ENCODE measurements at places on chromosomes 7 and 10.

DNA sequence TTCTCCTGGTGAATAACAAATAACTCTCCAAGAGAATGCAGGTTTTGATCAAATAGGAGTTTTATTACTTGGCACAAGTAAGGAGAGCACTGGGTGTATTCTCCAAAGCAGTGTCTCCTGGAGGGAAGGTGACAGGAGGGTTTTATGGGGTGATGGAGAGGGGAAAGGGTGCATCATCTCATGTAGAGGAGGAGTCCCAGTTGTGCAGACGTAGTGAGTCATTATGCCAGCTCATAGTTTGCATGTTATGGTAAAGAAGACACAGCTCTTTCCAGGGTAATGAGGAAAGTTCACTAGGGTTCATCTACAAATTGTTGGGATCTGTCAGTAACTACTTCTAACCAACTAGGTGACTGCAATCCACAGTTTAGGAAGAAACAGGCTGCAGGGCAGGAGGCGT is 347.9 kb upstream of the MEOX2 start:
- no peak for DNase-seq

DNA sequence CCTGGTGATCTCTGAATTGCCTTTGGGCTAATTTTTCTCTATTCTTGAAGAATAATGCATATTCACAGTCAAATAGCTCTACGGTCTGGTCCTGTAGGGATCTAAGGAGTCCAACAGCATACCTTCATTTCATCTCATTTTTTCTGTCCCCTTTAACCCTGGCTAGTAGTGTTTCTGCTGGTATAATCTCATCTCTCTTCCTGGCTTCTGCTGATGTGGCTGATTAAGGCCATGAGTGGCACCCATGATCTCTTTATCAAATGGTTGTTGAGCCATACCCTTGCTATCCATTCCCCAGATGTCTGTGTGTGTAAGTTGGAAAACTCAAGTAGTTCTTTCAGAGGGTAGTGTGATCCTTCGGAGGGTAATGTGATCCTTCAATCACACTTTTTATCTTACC is 119.5 kb downstream of the MARCHF5 start:
- no peak for DNase-seq

DNA sequence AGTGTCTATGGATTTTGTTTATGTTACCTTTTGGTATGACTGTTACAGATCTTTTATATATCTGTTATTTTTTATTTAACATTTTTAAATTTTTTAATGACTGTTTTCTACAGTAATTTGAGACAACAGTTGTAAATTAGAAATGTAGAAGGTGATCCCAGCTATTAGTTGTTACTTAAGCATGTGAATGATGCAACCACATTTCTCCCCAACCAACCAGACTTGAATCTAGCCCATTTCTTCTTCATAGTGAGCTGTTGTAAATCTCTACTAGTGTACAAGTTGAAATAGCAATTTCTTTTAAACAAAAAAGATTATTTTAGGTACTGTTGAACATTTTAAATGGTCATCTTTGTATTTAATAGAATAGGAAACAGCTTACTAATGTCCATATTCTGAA is 18.0 kb downstream of the TMEM106B start:
- DNase-seq = no peak

GRCh38 chr10:101513733-101514132 is 74.3 kb downstream of the POLL start:
- DNase-seq = no peak

GRCh38 chr7:98539865-98540264 is 77.2 kb upstream of the NPTX2 start:
- no peak for DNase-seq

GRCh38 chr10:126661841-126662515 is 8.5 kb downstream of the C10orf90 start:
- DNase-seq = no peak

- no peak for DNase-seq
Measured at GRCh38 chr10:103198648-103199047, 5.6 kb upstream of the NT5C2 start.

DNA sequence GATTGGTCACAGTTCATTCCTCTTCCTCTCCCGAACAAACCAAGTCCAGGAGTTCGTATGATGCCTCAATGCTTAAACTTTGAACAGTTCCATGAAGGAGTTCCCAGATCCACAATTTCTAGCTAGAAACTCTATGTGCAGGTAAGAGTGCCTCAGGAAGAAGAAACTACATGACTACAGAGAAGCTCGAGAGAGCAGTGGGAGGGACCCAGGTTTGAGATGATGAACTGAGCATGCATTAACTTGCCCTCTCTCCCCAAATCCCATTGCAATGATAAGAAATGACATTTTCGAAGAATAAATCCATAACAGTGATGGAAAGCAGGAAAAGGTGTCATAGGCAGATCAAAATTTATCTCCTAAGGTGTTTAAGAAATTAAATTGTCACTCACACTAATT is 140.6 kb upstream of the JCAD start:
- no peak for DNase-seq

DNA sequence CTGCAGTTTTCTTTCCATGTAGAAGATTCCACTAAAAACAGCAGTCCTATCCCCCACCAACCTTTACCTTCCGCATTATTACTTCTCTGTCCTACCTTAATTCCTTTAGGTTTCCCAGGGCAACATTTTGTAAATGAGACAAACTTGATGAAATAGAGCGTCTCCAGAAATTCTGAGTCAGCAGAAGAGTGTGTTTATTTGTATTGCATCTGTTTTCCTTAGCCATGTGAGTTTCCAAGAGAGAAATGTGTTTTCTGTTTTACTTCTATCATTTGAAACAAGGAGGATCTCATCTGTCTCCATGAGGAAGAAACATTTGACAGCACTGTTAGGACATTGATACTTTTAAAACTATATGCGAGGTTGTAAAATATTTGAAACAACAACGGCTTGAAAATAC is 244.2 kb upstream of the PLXDC2 start:
- no peak for DNase-seq

DNA sequence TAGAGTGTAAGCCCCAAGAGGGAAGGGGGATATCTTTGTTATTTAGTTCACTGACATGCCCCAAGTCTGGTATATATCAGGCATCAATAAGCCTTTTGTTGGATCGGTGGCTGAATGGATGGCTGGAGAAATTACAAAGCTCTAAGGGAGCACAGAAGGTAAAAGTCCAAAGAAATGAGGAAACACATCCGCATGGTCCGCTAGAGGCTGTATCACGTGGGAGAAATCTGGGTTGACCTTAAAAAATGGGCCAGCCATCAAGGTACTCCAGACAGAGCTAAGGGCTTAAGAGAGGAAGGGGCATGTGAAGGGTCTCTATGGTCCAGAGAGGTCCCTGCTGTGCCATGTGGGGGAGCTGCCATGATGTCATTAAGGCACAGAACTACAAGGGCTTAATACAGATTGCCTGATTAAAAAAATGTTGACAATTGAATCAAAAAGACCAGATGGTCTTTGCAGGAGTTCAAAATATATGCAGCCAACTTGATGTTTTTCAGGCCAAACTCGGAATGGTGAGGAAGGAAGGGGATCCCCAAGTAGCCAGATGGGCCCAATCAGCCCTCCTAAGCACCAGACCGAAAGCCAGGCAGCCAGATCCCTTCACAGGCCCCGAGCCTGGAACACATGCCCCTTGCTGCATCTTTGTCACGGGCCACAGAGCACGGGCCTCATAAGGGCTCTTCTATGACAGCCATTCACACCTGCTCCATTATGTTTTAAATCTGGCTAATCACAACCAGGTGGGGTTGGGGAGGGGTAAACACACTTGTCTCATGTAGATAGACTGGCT is 31.9 kb downstream of the SCRN1 start:
- DNase-seq = no peak

DNA sequence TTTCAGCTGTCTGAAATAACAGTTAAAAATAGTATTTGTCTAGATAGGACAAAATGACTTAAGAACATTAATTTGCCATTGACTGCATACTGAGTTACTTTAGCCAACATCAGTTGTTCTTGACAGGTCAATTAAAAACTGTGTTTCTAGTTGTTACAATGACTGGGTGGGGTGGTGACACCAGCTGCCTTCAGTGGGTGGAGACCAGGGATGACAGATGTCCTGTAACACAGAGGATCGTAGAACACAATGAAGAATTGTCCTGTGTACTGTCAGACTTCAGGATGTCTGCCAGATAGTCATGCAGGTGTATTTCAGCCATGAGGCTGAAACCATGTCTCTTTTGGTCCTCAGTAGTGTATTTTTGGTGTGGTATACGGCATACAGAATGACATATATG is 24.4 kb downstream of the TRUB1 start:
- DNase-seq = no peak

- DNase-seq = no peak
Measured at GRCh38 chr10:108424656-108425055, 1260.2 kb upstream of the SORCS1 start.

DNA sequence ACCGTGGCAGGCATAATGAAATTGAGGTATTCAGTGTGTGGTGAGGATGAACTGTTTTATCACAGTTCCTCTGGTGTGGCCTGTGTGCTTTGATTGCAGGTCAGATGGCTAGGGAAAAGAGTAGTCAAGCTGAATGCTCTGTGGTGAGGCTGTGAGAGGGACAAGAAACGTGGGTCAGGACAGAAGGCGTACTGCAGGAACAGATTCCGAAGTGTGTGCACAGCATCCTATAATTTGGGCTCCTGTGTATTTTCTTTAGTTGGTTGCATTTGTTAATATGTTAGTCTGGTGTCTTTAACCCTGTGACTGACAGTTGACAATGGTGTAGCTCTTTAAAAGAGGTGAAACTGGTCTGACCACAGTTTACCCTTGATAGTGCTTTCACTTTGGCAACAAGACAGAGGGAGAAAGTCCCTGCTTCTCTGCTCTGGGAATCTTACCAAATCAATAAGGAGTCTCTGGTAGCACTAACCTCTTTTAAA is 76.5 kb downstream of the AUTS2 start:
- DNase-seq = no peak

DNA sequence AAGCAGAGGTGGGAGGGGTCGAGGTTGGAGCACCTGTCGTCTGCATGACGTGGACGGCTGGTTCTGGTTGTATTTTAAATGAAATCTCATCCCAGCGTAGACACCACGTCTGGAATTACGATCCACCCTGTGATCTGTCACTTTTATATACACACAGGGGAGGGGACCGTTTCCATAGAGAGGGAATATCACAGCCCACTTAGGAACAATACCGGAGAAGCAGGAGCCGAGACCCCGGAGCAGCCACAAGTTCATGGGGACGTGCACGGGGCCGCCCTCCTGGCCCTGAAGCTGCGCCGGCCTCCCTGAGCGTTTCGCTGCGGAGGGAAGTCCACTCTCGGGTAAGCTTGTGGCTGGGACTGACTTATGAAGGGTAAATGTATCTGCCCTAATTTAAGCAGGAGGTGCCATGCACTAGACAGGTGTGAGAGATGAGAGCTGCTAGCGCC is at the start of gene UCN3:
Gene UCN3 (plus strand): TSS at position 77 of the 449 bp plus-strand sequence. CDS start 8,755 bp downstream, outside the sequence.
- DNase-seq = no peak

- DNase-seq = no peak
Measured at GRCh38 chr10:3765146-3765545, 19.9 kb downstream of the KLF6 start.

- DNase-seq = peak; percentile 77
Measured at GRCh38 chr7:141073173-141073640, 657 bp upstream of the TMEM178B start.

DNA sequence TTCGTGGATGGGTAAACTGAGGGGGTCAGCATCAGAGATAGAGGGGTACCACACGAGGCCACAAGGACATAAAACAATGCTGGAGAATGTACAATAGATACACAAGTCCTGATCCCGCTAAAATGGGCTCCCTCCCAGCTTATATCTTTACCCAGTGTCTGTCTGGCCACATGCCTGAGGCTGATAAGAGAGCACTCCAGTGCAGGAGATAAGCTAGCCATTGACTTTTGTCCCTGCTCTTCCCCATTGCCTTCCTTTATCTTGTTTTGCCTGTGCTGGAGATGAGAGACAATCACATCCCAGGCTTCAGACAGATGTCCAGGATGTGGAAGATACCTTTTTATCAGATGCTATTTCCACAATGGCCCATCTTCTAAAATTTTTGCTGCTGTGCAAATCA is 6.0 kb downstream of the GAD2 start:
- DNase-seq = no peak

- no peak for DNase-seq
Measured at GRCh38 chr10:133132473-133133291, 27.3 kb upstream of the KNDC1 start.

DNA sequence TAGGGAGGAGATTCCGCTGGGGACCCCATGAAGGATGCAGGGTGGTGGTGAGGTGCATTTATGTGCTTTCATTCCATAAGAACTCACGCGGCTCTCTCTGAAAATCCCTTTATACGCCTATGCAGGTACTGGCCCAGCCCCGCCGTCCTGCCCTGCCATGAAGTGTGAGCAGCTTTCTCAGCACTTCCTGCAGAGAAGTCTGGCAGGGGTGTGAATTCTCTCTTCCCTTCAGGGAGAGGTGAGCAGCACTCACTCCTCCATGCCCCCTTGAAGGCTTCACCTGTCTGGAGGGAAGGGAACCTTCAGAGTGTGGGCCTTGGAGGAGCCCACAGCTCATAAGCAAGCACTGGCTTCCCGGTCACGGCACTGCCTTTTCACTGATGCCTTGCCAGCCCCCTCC is 34.0 kb downstream of the PPP2R2D start:
- no peak for DNase-seq

- DNase-seq = peak; percentile 51
Measured at GRCh38 chr10:137031-137430, 1.8 kb downstream of the ZMYND11 start.

DNA sequence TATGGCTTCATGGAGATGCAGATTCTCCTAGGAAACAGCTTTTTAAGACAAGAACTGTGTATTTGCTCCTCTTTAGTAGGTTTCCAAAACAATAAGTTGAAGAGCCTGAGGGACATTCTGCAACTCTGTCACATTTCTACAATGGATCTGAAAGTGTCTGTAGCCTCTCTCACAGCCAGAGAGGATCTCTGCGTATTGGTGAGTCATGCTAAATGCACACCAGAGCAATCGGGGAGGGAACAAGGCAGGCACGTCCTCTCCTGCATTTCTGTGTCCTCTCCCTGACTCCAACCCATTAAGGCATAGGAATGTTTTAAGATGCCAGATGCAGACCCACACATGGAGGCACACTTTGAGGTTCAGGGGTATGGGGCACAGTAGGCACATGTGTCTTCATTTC is 1126.4 kb upstream of the GHITM start:
- DNase-seq = no peak

- no peak for DNase-seq
Measured at GRCh38 chr10:49744924-49745605, 17.1 kb downstream of the OGDHL start.

DNA sequence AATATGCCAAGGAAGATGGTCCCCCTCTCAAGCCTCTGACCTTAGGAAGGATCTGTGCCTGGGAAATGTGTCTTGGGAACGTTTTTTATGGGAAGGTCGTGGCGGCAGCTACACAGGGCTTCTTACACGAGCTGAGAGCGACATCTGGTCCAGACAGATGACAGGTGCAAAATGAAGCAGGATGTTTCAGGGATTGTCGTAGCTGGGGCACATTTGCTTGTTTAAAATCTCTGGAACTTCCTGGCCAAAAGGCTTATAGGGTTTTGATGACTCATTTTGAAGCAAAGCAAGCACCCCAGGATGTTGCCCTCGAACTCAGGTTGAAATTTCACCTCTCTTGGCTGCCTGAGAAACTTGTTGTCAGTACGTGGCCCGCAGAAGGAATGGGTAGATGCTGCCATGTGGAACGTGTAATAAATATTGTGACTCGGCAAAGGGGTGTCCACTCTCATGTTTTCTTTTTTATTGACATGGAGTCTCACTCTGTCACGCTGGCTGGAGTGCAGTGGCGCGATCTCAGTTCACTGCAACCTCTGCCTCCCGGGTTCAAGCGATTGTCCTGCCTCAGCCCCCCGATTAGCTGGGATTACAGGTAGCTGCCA is 117.5 kb downstream of the CAMK1D start:
- no peak for DNase-seq
